ENCODE measurements at places on chromosomes 13 and 19.

DNA sequence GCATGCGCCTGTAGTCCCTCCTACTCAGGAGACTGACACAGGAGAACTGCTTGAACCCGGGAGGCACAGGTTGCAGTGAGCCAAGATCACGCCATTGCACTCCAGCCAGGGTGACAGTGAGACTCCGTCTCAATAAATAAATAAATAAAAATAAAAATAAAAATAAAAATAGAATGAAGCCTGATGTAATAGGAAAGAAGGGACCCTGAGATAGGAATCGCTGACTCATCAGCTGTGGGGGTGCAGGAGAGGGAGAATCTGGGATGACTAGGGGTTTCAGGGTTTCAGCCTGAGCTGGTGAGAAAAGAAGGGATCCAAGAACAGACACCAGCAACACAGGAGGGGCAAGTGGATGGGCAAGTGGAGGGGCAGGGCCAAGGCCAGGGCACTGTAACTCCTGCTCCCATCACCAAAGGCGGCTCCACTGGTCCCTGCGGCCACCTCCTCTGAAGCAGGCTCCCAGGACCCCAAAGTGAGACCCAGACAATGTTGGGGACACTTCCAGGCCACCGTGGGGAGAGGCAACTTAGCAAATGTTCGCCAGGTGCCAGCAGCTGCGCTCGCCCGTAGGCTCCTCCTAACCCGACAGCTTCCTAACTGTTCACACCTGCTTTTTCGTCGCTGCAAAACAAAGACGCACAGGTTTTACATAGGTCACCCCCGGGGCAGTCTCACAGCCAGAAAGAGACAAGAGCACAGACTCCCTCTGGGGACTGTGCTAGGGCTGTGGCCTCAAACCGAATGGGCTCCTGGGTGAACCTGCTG, 1.2 kb downstream of the HAUS8 start:
- no peak for DNase-seq

GRCh38 chr19:3171894-3172672, 6.5 kb upstream of the S1PR4 start:
- DNase-seq = no peak

DNA sequence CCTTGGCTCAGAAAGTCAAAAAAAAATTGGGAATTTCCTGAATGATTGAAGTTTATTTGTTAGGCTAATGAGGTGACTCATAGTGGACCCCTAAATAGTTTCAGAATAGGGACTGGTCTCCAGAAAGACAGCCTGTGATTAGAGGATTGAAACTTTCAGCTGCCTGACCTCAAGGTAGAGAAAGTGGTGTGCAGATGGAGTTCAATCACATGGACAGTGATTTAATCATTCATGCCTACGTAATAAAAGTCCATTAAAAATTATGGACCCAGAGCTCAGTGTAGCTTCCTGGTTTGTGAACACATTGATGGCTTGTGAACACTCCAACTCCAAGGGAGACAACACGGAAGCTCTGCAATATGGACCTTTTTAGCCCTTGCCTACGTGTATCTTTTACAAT, 533.2 kb upstream of the PCDH9 start:
- DNase-seq = no peak

- DNase-seq = no peak
Observed at GRCh38 chr13:50850445-50850844, 7.0 kb upstream of the DLEU7 start.

- no peak for DNase-seq
Observed at GRCh38 chr19:1522061-1522460, 1.8 kb upstream of the PLK5 start.
